ENCODE measurements at places on chromosomes 5 and 9.
A peak's percentile ranks its signal among the peaks of the same experiment; 100 is the strongest.

GRCh38 chr9:2284770-2285169, 269.6 kb downstream of the SMARCA2 start:
- no peak for DNase-seq

- peak; percentile 95 for DNase-seq
Measured at GRCh38 chr9:112050544-112051475, 124.3 kb downstream of the SUSD1 start.

- DNase-seq: no peak
Measured at GRCh38 chr5:66744040-66744439, 147.8 kb downstream of the MAST4 start.

- no peak for DNase-seq
Measured at GRCh38 chr9:116491219-116491618, 195.9 kb upstream of the TRIM32 start.

DNA sequence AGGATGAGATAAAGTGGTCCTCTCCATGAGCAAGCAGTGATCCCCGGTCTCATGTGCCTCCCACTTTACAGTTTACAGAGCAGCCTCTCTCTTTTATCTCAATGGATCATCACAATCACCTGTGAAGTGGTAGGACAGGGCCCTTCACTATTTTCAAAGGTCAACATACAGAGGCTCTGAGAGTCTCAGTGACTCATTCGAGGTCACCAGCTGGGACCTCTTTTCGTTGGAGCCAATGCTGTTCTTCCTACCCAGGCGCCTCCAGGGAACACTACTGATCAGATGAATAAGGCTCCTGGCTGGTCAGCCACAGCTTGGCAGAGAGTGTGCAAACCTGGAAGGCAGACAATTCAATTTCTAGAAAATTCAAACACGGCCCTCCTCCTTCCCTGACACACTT, 16.6 kb downstream of the GGTA1 start:
- DNase-seq: no peak

DNA sequence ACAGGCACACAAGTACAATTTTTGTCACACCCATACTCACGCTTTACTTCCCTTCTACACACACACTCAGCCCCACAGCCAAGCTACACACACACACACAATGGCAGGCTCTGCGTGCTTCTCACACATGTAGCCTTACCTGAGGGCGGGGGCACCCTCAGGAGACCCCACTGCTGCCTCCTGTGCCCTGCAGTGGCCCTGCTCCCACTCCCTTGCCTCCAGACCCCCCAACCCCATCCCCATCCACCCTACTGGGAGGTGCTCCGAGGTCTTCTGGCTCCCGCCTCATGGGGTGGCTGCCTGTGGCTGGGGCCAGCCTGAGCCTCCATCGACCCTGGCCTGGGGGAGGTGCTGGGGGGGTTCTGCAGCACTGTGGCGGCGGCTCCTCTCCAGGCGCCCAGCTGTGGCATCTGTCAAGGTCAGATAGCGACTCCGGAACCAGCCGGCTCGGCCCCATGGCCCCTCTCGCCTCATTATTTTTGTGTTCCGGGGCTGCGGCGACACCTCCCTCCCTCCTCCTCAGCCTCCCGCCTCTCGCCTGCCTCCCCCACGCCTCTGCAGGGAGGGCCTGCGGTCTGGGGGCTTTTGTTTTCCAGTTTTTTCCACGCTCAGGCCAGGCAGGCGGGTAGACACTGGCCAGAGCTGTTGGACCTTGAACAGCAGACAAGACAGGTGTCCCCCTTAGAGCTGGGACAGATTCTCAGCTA, 21.7 kb downstream of the CXXC5 start:
- DNase-seq: no peak

DNA sequence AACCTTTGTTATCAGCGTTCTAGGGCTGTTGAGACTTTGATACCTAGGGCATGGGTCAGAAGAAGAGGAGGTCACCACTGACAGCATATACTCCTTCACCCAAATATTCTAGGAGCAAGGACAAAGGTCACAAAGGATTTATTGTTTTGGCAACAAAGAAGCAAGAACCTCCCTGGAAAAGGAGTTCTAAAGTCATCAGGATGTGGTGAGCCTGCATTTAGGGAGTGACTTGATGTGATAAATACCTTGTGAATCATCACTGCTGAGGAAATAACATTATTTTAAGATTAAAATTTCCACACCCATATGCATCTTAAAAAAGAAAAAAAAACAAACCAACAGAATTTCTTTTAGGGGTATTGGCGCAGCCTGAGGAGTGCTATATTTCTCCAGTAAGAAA, 13.9 kb downstream of the IFNA1 start:
- DNase-seq: no peak

DNA sequence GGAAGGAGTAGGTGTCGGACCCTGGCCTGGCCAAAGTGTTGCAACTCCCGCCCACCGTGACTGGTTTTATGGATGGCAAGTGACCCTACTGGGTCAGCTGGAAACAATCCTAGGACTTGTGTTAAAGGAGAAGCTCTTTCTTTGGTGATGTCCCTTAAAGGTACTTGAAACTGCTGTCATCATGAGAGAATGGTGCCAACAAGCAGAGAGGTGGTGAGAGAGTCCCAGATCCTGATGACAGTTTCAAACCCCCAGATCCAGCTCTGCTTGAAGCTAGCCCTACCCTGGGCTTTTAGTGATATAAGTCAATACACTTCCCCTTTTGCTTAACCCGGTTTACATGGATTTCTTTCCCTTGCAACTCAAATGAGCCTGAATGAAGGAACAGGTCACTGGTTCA, 72.5 kb upstream of the UBTD2 start:
- no peak for DNase-seq

GRCh38 chr5:149039506-149039905, 23.4 kb downstream of the SH3TC2 start:
- no peak for DNase-seq

DNA sequence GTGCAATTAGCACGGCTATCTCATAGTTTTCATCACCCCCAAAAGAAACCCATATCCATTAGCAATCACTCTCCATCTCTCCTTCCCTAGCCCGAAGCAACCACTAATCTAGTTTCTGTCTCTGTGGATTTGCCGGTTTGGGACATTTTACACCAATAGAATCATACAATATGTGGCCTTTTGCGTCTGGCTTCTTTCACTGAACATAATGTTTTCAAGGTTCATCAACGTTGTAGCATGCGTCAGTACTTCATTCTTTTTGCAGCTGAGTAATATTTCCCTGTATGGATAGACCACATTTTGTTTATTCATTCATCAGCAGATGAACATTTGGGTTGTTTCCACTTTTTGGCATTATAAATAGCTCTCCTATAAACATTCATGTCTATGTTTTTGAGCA, 75.4 kb upstream of the TBC1D2 start:
- DNase-seq: no peak

DNA sequence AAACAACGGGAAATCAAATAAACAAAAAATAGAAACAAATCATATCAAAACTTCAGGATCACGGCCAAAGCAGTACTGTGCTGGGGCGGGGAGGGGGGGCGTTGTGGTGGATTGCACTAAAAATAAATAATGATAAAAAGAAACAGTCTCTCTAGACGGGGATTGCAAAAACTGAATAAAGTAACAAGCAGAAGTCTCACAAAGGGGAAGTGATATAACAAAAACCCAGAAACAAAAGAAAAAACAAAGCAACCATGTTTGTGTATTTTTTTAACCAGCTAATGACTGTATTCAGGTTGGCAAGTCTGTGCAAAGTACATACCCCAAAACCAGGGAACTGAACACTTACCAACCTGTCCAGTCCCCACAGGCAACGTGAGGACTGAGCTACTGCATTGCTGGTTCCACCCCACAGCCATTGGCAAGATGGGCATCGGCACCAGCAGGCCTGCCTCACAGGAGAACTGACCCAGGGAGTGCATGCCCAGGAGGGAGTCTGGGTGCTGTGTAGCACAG, 24.1 kb downstream of the BICD2 start:
- DNase-seq: no peak

DNA sequence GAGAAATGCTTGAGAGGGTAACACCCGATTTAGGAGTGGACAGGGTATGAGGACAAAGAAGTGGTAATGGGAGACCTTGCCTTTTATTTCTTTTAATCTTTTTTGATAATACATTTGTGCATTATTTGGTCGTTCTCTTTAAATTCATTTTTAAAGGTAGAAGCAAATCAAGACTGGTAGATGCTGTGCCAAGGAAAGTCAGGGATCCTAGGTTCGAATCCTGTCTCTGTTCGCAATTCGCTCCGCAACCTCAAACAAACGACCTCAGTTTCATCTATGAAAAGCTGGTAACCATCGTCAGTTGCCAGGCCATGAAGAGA, 353 bp upstream of the TMED9 start:
- DNase-seq: no peak

GRCh38 chr5:19208397-19208796, 779.6 kb downstream of the CDH18 start:
- DNase-seq: no peak

- no peak for DNase-seq
Measured at GRCh38 chr9:89328064-89328463, 9.8 kb downstream of the SECISBP2 start.

DNA sequence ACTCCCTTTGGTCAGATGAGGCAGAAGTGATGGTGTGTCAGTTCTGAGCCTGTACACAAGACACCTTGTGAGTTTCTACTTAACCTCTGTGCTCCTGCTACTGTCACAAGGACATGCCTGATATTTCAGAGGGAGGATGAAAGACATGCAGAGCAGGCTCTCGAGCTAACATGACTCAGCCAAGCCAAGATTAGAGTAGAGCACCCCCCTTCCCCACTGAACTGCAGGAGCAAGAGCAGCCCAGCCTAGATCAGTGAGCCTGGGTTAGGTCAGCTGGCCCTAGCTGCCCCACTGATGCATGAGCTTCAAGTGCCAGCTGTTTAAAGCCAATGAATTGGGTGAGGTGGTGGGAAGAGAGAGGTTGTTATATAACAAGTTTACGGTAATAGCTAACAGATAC, 36.7 kb downstream of the BRINP1 start:
- DNase-seq: no peak

GRCh38 chr5:20157089-20157488, 169.1 kb upstream of the CDH18 start:
- DNase-seq: no peak

GRCh38 chr5:62421414-62421813, 8.9 kb downstream of the IPO11 start:
- DNase-seq: no peak

GRCh38 chr5:125317536-125317995, 571.1 kb upstream of the ZNF608 start:
- no peak for DNase-seq

- DNase-seq: no peak
Measured at GRCh38 chr9:26565118-26565517, 327.5 kb downstream of the CAAP1 start.

DNA sequence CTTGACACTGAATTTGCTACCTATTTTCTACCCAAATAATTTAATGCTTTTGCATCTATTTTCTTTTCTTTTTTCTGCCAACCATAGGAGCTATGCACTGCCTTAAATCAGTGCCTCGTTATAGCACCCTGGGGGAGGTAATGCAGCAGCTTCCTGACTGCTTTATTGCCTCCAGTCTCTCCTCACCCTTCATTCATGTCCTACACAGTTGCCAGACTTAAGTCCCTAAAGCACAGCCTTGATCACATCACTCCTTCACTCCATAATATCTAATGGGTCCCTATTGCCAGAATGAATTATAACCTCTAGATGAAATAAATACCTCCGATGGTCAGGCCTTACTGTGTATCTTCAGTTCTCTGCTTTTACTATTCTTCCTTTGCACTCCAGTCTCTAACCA, 211.2 kb upstream of the GLRA1 start:
- no peak for DNase-seq

DNA sequence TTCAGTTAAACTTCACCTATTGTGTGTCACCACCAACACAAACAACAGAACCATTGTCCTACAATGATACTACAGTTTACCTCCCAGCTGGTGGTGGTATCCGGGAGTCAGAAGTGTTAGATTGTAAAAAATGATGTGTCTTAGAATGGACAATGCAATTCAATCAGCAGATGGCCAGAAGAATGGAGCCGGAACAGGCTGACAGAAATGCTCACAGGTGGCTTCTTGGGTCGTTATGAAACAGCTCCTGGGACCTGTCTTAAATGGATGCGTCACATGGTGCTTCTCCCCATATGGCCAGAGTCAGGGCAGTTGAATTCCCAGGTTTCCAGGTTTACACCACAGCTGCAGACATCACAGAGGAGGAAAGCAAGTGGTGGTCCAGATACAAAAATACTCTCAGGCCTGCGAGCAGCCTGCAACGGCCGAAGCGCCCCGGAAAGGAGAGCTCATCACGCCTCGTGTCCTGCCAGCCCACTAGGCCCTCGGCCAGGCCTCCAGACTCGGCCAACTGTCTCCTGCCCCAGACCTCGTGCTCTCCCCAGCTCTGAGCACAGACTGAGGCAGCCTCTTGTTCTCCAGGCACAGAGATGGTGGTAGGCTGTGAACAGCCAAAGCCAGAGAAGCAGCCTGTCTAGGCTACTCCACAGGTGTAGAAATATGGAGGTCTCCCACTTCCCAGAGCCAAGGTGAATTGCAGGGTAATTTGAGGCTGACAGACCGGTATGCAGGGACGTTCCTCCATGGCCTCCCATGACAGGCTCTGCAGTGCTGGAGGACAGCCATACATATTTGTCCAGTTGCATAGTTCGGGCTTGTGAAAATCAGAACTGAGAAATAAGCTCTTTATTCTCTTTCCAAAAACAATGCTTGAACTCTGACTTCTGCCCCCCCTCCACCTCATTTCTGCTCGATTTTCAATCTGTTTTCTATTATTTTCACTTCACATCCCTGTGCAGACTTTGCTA, 98.5 kb upstream of the SPATA31C2 start:
- no peak for DNase-seq

DNA sequence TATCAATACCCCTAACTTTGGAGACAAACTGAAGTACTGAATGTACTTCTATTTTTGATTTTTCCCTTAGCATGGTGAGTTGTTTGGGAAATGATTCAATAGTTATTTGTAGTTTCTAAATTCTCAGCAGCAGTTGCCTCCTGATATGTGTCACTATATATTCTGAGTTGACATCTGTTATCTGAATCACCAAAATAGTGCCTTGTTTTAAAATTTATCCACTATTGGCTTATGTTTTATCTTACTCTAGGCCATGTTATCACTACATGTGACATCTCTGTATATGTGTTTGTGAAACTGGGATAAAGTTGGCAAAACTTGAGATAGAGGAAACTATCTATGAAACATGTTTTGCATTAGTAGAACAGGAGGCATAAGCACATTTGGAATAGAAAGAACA, 317.6 kb downstream of the TLE4 start:
- no peak for DNase-seq

DNA sequence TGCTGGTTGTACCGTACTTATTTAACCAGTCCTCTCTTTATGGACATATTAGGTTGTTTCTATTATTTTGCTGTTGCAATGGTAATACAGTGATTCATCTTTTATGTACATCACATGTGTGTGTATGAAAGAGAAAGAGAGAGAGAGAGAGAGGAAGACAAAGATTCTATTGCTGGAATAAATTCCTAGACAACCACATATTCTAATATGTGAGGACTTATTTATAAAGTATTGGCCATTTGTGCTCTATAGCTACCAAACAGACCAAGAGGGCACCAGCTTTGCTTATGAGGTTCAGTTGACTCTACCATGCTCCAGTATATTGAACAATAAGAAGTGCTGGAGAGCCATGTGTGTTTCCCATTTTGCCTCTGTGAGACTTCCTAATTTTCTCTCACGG, 513.5 kb downstream of the DMAC1 start:
- DNase-seq: no peak

GRCh38 chr5:74192606-74193299, 447.8 kb downstream of the ENC1 start:
- DNase-seq: no peak

GRCh38 chr5:173581408-173582215, 34.8 kb downstream of the BOD1 start:
- no peak for DNase-seq
